Suppressor macrophage treated with lipopolysaccharide for 4 hours (primary cell): ENCODE measurements at places on chromosomes 7 and 10.

DNA sequence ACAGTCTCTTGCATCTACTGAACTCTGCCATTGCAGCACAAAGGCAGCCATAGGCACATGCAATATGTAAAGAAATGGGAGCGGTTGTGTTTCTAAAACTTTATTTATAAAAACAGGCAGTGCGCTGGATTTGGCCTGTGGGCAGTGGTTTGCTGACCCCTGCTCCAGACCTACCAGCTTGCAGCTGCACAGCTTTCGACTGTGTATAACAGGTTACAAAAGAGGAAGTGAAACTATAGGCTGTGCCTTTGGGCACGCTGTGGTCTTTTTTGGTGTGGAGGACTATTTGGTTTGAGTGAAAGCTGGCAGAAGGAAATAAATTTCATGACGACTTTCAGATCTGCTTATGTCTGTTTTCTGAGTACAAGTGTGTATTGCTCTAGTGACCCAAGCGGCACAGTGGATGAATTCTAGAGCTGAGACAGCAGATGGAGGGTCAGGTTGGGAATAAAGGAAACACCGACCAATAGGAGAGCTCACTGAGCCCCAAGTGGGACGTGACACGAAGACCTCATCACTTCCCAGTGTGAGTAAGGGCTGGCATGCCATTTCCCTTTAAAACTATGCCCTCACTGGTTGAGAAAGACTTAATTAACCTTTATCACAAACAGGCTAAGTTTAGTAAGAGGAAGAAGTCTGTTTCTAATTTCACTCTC lies 152.7 kb downstream of the ANK3 start:
- DNase-seq, result peak; percentile 88

GRCh38 chr7:147509541-147510200 lies 1080.9 kb upstream of the C7orf33 start:
- no peak for DNase-seq

- DNase-seq, result no peak
These were observed 58.1 kb upstream of the GPR26 start for GRCh38 chr10:123608047-123608446.

- DNase-seq, result no peak
These were observed at the start of gene MUC3A for GRCh38 chr7:100949227-100949932. TSS of gene MUC3A (plus strand) at chr7:100949534. CDS start at chr7:100949625, 91 bp downstream.

- no peak for DNase-seq
These were observed 1.3 kb upstream of the NMT2 start for GRCh38 chr10:15169555-15170401.

DNA sequence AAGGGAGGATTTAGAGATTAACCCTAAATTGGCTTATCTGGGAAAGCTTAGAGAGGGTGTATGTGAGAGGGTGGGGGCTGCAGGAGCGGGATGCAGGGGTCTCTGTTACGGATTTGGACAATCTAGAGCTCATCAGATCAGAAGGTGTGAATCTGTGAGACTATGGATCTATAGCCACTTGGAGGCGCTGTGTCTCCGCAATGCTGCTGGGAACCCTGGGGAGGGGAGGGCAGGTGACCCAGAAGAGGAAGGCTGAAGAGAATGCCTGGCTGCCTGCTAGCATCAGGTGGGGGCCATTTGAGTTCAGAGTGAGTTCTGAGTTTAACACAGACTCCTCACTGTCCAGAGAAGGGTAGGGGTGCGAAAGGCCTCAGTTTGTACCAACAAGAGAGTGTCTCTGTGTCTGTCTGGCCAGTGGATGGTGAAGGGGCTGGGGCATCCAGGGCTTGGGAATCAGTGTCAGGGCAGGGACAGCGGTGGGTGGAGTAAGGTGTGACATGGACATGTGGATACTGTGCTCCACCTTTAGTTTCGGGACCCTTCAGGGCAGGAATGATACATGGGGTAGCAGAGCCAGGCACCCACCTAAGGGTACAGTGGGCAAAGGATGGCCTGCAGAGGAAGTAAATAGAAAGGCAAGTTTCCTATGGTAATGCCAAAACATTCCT lies 187.3 kb upstream of the PRSS58 start:
- DNase-seq, result no peak

- peak; percentile 22 for DNase-seq
These were observed 59.8 kb downstream of the GRID1 start for GRCh38 chr10:86306628-86307278.

DNA sequence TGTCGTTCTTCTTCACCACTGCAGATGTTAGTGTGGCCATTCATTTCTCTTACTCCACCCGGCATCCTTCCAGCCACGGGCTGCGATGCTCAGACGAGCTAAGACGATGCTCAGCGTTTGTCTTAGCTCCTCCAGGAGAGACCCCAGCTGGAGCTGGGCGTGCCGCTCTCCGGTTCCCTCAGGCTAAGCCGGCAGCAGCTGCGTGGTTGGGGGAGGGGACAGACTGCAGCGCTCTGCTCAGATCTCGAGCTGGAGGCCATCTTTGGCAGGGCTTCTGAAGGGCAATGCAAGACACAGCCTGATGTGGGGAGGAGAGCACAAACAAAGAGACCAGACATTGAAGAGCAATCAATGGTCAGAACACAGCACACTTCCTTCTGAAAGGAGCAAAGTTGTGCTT lies 4.8 kb downstream of the INA start:
- no peak for DNase-seq

DNA sequence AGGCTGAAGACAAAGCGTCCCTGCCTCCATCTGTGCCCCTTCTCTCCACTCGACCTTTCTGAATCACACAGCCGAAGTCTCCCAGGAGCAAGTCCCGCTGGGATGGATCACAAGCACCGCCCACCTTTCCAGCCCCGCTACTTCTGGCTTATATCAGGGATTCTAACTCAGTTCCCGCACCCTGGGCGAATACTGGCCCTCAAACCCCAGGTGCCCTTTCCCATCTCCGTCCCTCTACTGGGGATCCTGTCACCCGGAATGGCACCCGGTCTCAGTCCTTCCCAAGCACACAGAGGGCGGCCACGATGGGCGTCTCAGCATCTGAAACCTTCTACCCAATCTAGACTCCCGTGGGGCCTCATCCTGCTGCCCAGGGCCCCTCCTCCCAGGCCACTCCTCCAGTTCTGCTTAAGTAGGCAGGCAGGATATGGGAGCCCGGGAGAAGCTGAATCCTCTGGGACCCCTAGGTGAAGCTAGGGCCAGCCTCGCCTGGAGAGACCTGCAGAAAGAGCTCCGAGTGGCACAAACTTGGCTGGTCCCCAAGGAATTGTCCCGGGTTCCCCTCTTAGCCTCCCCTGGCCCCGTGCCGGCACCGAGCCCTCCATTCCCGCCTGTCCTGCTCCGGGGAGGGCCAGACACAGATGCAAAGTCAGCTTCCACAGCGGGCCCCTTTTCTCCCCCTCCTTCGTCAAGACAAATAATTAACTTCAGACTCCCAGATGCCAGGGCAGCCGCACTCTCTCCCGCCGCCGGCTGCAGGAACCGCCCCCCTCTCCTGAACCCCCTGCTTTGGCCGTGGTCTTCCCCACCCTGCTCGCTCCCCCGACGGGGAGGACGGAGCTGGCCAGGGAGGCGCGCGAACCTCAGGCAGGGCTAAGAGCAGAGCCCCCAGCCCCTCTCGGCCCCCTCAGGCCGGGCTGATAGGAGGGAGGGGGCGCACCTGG lies 612 bp downstream of the KCP start:
- no peak for DNase-seq

DNA sequence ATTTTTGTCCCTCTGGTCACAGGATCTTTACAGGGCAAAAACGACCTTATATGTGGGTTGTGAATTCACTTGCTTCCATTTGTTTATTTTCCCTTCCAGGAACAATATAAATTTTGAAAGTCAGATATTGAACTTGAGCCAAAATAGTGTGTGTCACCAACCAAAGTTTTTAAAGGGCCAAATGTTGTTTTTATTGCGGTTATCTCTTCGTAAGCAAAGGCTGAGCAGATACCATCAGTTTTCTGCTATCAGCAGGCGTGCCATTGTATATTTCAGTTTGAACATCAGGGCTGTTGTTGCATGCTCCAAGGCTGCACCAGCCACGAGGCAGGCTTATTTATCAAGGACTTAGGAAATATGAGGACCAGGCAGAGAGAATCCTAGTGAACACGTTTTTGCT lies 160.3 kb downstream of the PAXIP1 start:
- no peak for DNase-seq

DNA sequence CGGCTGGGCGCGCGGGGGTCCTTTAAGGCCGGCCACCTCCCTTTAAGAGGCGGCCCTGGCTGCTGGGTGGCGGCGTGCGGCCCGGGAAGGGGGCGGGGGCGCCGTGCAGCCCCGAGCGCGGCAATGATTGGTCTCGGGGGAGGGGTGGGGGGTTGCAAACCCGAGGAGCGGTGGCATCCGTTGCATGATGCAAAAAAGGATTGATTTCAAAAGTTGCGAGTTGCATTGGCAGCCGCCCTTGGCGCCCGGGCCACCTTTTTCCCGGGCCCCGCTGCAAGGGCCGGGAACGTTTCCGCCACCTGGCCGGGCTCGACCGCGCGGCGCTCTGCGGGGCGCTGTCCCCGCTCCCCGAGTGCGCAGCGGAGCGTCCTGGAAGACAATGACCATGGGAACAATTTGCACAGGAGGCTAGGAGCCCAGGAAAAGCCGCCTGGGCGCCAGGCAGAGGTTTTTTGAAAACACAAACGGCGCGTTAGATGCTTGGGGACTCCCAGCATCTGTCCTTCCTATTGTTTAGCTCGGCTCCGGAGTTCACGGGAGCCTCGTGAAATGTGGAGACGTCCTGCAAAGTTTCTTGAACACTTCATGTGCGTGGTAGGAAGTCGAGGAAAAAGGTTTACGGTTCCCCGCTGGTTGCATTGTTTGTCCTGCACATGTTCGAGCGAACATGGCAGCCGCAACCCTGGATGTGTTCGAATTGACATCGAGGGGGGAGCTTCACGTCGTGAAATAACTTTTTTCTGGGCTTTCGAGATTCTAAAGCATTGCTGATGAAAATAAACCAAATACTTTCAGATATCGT lies at the start of gene SEPHS1:
Gene SEPHS1 (minus strand): TSS at position 78 of the 802 bp plus-strand sequence. CDS start 3,343 bp downstream, outside the sequence.
- peak; percentile 66 for DNase-seq

- no peak for DNase-seq
These were observed 23.9 kb downstream of the CARD11 start for GRCh38 chr7:3019801-3020200.

DNA sequence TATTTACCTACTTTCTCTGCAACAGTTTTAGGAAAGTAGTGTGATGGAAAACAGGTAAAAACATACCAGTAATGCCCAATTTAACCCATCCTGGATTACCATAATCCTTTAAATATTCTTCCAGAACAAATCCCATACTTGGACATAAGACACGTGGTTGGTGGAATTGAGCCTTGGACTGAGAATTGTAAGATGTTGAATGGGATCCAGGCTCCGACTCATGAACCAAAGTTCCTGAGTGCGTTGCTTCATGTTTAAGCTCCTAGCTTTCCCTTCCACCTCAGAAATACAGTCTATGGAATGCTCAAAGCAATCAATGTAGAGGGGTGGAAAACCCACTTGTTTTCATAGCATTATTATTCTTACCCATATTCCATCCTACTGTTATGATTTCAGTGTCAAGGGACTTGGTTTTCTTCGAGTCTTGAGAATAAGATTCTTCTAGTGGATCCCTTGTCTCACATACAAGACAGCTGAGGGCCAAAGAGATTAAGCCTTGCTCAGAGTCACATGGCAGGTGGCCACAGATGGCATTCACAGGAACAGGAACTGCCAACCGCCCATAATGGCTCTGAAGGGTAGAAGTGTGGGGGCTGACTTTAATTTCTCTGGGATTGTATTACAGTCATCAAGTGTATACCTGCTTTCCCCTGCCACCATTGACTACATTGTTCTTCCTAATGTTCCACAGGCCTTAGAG lies 171.2 kb downstream of the GFRA1 start:
- DNase-seq, result no peak

GRCh38 chr7:100706672-100707311 lies 871 bp downstream of the POP7 start:
- no peak for DNase-seq

DNA sequence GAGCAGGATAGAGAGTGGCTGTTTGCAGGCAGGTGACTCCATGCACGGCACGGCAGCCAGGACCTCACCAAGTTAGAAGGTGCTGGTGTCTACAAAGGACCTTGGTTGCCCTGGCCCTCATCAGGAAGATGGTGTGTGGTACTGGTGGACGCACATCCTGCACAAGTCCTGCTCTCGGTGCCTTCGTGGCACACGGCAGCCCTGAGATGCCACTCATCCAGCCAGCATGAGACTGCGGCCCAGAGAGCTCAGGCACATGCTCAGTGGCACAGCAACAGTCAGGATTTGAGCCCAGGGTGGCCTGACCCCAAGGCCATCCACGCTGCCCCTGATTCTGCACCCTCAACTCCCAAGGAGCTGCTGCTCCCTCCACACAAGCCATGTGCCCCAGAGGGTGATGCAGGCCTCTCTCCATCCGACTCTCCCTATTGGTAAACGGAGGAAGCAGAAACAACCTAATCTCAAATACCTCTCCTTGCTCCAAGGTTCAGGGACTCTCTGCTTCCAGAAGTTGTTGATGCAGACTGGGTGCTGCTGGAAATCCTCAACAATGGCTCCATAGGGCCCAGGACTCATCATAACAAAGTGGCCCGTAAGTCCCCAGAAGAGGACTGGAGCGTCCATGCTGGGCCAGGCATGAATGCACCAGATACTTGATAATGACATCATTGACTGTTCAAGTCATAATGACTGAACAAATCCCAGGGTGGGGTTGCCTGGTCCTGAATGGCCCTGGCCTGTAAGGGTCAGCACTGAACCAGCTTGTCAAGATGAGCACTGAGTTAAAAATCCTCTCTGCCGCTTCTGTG lies 93.6 kb downstream of the ARHGAP22 start:
- peak; percentile 42 for DNase-seq

- no peak for DNase-seq
These were observed 1.3 kb upstream of the NAPEPLD start for GRCh38 chr7:103150192-103150591.

- no peak for DNase-seq
These were observed 118.2 kb downstream of the ZNF248 start for GRCh38 chr10:37739181-37739580.

DNA sequence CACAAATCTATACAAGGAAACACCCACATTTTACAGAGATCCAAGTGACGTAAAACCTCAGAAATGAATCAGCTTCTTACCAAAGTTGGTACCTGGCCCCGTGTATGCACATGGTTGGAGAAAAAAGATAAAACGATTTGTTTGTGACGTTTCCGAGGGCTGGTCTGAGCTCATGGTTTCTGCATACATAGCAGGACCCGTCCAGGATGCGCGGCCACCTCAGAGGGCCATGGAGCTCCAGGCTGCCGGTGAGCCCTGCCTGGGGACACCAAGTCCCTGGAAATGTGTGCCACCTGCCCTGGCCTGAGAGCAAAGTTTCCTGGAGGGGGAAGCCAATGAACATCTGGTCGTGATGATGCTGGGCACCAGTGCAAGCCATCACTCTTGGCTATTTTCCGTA lies 402.6 kb upstream of the MKI67 start:
- no peak for DNase-seq

DNA sequence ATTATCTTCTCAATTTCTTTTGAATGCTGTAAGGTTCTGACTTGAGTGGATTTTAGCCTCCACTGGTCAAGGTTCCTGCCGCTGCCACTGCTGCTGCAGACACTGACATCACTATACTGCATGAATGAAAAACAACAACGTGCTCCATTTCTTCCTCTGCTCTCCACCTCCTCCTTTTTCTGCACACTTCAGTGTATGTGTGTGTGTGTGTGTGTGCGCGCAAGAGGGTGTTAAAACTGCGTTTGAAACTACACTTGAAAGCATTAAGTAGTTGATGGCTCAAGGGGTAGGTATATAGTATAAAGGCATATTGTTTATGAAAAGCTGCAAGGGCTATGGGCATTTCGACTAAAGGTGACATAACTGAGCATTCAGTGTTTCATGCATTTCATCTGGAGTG lies 3.5 kb downstream of the GLCCI1 start:
- DNase-seq, result no peak

- DNase-seq, result no peak
These were observed 100.7 kb downstream of the NKX6-2 start for GRCh38 chr10:132685101-132685891.

GRCh38 chr10:94608559-94608958 lies 63.0 kb downstream of the HELLS start:
- no peak for DNase-seq
